Occipital lobe (tissue), 3 donors: ENCODE measurements at places on chromosomes 4 and X. TPM values are rescaled to one million over a fixed set of nuclear protein-coding genes. Genes with fewer than 3 reads are reported as not detected.

The MCTS1 gene
- total RNA-seq, result 39.1 TPM

DNA sequence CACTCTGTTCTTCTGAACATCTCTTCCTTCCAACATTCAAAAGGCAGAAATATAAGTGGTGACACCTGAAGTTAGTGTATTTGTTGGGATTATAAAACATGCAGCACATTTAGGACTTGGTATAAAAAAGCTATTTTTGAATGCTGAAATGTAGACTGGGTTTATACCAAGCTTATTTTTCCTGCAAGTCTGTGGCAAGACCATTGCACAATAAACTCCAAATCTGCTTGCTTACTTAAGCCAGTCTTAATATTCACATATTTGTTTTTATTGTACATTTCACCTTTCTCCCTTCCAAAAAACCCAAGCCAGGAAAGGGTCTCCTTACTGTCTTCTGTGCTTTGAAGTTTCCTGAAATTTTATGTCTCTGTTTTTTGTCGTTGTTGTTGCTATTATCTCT is 63.7 kb downstream of the FHIP1A start:
- no peak for DNase-seq

- DNase-seq, result no peak
Observed at GRCh38 chr4:2322841-2323240, 60.9 kb upstream of the MXD4 start.

GRCh38 chr4:140031061-140031460 is 122.9 kb downstream of the MAML3 start:
- no peak for DNase-seq

DNA sequence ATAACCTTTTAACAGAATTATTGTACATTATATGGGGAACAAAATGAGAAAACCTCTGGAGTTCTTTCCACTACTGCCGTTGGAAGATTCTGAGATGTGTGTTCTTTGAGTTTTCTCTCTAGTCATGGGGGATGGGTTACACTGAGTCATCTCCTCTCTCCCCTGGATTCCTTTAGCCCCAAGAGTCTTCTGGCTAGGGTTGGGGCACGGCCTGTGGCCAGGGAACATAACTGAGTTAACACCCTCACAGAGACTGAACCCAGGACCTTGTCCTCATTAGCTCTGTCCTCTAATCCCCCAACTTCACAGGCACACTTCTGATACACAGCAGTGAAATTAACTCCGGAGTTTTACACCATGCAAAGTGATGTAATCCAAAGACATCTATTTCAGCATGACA is 142.3 kb upstream of the F9 start:
- no peak for DNase-seq

GRCh38 chr4:110854021-110854678 is 231.3 kb upstream of the PITX2 start:
- DNase-seq, result no peak

GRCh38 chr4:133000012-133000411 is 149.1 kb upstream of the PCDH10 start:
- no peak for DNase-seq
